RWPE2 (cell line): ENCODE measurements at places on chromosomes 6 and 20.
A peak's percentile ranks its signal among the peaks of the same experiment; 100 is the strongest.

DNA sequence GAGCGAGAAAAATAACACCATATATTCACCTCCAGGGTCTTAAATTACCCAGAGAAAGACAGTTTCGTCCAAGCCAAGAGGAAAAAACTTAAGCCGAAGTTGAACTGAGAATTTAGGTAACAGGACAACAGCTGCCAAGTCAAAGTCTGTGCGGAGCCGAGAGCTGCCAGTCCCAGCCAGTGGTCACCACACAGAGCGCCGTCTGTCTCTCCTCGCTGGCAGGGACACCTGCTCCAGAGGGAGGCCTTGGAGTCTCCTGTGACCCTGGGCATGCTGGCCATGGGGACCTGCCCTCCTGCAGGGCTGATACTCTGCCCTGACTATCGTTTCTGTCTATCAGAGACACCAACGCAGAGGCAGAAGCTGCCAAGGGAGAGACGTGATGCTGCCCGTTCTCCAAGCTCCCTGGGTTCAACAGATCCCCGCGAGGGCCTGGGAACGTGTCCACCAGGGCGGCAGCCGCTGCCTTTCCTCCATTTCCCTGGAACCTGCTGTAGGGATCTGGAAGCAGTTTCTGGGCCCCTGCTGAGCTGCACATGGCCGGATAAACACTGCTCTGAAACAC, 341.3 kb downstream of the SMOC2 start:
- DNase-seq, result no peak

DNA sequence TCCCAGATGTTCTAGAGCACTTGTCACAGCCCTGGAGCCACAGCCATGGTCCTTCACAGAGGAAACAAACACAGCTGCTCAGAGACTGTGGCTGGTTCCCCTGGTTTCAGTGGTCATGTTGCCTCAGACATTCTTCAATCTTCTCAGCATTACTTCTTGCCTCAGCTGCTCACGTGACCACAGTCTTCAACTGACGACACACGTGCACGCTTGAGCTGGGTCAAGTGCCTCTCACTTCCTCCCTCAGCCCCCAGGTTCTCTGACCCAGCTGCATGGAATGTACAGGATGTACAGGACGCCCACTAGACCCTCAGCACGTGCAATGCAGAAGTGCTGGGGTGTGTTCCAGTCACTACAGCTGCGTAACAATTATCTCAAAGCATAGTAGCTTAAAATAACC, 159.8 kb upstream of the GGTLC1 start:
- no peak for DNase-seq

DNA sequence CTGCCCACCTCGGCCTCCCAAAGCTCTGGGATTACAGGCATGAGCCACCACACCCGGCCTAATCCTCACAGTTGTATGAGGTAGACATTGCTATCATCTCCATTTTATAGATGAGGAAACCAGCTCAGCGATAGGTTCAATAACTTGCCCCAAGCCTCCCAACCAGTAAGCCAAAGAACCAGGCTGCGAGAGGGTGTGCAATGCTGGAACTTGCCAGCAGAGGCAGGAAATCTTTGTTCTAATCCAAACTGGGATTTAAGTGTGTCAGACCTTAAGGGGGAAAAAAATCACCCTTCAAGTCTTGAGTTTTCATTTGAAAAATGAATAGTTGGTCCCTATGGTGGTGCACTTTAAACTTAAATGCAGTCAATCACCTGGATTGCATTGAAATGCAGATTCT, 20.1 kb upstream of the RNGTT start:
- no peak for DNase-seq

GRCh38 chr6:161048641-161049040, 57.1 kb downstream of the MAP3K4 start:
- DNase-seq, result no peak

DNA sequence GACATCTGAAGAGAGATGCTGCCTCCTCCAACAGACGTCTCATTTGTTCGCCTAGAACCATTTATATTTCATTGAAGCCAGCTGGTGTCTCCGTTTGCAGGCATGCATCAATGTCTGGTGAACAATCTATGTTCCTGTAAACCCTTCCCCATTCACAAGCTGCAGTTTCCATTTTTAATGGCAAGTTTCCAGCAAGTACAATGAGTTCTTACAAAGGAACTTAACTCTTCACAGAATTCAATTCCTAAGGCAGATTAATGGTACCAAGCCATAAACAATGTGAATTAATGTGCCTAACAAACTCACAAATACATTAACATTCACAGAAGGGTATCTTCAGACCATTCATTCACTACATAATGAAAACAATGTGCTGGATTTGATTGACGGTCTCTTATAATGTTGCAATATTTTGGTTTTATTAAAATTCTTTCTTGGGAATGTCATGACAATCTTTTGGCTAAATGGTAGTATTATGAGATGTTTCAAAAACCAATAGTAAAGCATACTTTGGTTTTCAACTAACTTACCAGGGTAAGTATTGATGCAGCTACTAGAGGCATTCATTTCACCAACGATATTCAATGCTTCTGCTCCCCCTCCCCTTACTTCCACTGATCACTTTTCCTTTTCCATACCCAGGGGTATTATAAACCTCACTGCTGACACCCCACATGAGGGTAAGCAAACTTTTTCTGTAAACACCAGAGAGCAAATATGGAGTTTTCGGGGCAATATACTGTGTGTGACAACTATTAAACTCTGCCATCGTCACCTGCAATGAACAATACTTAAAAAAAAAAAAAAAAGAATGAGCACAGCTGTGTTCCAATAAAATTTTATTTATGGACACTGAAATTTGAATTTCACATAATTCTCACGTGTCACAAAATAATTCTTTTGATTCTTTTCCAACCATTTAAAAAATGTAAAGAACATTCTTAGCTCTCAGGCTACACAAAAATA, 4.2 kb downstream of the AKIRIN2 start:
- DNase-seq, result no peak

DNA sequence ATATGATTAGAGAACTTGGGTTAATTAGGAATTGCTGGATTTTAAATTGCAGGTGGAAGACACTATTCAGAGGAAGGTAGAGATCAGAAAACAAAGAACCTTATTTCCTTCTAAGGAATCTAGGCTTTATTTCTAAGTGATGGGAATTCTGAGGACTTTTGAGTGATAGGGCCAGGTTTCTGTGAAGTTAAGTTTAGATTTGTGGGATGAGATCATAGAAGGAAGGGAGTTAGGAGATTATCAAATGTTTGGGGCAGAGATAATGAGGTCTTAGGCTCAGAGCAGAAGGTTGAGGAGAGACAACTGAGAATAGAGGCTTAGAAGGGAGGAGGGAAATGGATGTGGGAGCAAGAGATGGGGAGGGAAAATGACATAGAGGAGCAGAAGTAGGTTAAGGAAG, 109.7 kb upstream of the MMS22L start:
- no peak for DNase-seq

- no peak for DNase-seq
Observed at GRCh38 chr20:60372275-60372674, 414.1 kb downstream of the CDH26 start.

GRCh38 chr6:105308840-105309239, 94.0 kb downstream of the PREP start:
- no peak for DNase-seq

DNA sequence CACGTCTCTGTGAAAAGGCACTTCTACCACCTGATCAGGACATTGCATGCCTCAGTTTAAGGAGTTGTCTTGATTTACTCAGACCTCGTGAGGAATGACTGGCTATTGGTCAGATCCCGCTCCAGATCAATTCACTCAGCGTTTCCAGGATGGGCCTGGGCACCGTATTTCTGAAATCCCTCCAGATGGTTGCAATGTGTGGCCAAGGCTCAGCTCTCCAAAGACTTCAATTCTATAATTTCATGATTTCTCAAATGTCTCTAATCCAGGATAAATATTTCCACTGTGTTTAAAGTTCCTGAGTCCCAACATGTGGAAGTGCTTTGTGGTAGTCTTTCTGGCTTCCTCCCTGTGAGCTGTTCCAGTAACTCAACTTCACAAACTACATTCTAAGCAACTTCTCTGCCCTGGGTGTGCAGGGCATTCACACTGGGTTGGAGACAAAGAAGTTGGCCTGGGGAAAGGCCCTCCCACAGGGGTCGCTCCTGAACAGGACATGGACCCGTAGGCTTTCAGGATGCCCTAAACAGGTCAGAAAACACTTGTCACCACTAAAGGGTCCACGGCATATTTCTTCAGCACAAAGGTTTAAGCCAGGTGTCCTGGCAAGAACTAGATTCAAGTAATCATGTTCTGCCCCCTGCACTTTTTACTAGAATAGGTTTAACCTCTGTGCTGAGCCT, 212.1 kb downstream of the WDR27 start:
- no peak for DNase-seq

DNA sequence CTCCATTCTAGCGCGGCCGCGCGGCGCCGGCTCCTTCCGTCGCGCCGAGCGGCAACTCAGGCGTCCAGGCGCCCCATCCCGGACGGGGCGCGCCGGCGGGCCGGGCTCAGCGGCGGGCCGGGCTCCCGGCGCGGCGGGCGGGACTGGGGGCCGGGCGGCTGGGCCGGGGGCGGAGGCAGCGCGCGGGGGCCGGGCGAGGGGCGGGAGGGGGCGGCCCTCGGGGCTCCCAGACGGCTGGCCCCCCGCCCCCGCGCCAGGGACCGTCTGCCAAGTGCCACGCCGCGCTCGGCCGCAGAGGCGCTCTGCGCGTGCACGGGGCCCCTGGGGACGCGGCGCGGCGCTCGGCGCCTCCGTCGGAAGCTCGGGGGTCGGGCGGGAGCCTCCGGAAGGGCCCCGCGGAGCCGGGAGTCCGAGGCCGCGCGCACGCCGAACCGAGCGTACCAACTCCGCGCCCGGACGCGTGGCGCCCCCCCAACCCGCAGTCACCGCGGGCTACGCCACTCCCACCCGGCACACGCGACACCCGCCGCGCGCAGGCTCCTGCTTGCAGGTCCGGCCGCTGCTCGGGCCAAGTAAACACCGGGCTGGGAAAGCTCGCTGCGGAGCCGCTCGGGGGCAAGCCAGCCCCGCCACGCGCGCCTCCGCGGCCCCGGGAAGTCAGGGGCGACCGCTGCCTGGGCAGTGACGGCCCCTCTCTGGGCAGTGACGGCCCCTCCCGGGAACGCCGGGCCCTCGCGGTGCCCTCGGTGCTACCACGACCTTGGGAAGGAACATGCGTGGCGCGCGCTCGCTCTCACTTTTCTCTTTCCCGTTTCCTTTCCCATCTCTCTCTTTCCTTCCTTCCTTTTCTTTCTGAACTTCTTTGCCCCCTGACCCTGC, at the start of gene PREX1:
Gene PREX1 (minus strand): TSS at position 145 of the 879 bp plus-strand sequence. CDS start 139 bp downstream, at position 6.
- peak; percentile 89 for DNase-seq

DNA sequence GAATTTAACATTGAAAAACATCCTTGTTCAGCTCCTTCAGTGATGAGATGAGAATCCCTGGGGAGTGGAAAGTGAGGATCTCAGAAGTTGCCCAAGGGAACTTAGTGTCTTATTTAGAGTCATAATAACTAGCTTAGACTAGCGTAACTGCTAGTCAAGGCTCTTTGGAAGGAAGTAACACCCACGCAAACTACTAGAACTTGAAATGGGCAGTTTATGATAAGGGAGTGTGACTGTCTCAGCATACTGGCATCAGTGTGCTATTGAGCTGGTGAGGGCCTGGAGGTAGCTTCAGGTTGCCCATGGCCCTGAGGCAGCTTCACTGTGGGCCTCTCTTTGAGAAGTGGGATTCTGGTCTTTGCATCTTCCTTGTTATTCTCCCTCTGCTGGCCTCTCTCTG, 40.1 kb downstream of the SLX4IP start:
- DNase-seq, result no peak

- DNase-seq, result no peak
Observed at GRCh38 chr20:61210862-61211261, 41.2 kb upstream of the CDH4 start.

DNA sequence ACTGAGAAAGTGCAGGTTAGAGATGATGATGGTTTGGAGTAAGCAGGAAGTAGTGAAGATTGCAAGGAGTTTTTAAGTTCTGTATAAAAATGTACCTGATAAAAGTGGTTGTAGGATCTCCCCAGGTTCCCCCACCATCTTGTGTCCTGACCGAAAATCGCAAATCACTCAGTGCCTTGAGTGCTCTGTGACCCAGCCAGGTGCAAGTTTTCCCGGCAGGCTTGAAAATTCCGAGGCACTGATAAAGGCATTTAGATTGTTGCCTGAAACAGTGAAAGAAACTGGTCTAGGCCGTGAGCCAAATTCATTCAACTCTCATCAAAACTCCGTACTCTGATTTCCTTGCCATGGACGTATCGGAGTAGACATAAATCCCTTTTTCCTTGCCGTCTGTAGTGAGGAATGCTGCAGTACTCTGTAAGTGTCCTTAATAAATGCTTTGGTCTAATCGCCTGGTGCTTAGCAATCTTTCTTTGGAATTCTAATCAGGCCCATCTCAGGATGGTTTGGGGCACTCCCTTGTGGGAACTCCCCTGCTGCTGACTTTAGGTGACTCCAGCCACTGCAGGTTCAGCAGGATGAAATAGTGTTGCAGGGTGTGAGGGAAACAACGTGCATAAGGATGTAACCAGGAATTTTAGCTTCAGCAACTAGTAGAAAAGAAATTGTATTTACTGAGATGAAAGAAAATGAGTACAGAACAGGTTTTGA, 1199.8 kb upstream of the MAP3K7 start:
- DNase-seq, result no peak

- DNase-seq, result no peak
Observed at GRCh38 chr6:16403831-16404230, 165.4 kb downstream of the GMPR start.

GRCh38 chr6:156107624-156108101, 652.0 kb upstream of the NOX3 start:
- DNase-seq, result no peak

GRCh38 chr6:30681766-30682142, 4.7 kb downstream of the PPP1R18 start:
- no peak for DNase-seq

GRCh38 chr6:90268178-90268577, 28.5 kb downstream of the BACH2 start:
- no peak for DNase-seq

DNA sequence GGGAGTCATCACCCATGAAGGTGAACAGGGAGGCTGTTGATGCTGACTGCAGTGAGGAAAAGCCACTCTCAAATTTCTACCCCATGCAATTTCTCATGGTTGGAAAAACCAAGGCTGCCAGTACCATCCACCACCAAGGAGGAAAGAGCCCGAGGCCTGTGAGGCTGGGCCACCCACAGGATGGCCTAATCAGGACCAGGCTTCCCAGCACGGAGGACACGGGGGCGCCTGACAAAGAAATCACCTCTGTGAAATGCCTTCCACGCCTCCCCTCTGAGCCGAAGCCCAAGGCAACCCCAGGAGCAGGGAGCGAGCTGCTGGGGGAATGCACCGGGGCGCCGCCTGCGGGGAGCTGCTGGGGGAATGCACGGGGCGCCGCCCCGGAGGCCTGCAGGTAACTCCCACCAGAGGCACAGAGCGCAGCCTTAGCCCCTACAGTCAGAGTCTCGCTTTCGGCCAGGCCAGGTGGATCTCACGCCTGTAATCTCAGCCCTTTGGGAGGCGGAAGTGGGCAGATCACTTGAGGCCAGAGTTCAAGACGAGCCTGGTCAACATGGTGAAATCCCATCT, 26.9 kb downstream of the FOXF2 start:
- no peak for DNase-seq
